Fibroblast of the conjunctiva (primary cell): ENCODE measurements at places on chromosomes 4 and X.

DNA sequence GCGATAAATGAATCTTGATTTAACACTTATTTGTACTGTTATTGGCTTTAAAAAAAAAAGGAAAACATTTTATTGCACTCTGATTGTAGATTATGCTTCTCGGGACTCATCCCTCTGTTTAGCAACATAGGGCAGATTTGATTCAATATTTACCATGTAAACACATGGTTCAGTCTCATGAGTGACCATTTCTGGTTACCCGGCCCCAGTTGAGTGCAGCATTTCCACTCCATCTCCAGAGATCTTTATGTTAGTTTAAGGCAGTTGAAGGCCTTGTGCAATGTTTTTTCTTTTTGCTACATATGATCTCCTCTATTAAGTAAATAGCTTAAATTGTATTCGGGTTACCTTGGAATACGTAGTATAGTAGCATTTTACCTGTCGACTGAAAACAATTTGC is 143.3 kb upstream of the RPS6KA3 start:
- no peak for DNase-seq

DNA sequence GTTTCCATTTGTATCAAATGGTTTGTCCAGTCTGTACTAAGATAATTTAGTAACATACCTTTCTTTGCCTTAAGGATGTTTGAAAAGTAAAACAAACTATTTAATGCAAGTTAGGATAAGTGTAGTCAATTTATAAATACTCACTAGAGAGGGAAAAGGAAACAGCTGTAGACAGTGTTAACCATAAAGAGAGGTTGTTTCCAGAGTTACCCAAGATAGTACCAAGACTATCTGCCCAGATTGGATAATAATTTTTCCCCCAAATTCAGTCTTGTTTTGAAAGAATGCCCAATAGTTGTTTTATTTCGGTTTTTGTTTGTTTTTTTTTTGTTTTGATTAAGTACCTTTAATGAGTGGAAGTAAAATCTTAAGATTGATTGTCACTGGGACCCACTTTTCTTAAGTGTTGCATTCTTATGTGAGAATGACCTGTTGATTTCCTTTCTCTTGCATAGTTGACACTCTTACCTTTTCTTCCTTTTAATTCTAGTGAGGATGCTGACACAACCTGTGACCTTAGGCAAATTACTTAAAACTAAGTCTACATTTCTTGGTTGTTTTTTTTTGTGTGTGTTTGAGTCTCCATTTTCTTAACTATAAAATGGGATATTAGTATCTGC is 12.8 kb downstream of the AFF1 start:
- no peak for DNase-seq

GRCh38 chrX:11728556-11728955 is 29.5 kb upstream of the MSL3 start:
- no peak for DNase-seq

DNA sequence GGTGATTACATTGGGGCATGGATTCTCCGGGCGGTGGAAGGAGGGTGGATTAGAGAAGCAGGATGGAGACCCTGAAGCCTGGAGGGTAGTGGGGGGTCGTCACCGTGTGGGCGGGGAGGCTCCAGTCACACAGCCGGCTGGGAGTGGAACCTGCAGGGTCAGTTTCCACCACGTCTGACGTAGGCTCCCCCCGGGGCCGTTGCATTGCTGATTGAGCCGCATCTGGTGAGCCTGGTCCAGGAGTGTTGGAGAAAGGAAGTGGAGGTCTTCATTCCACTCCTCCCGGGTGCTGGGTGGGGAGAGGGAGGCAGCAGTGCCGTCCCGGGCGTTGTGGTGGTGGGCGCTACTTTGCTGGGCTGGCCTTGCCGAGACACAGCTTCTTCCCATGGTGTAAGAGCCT is 28.1 kb downstream of the TBC1D14 start:
- no peak for DNase-seq

GRCh38 chrX:111283446-111283845 is 13.2 kb upstream of the CAPN6 start:
- DNase-seq = no peak

DNA sequence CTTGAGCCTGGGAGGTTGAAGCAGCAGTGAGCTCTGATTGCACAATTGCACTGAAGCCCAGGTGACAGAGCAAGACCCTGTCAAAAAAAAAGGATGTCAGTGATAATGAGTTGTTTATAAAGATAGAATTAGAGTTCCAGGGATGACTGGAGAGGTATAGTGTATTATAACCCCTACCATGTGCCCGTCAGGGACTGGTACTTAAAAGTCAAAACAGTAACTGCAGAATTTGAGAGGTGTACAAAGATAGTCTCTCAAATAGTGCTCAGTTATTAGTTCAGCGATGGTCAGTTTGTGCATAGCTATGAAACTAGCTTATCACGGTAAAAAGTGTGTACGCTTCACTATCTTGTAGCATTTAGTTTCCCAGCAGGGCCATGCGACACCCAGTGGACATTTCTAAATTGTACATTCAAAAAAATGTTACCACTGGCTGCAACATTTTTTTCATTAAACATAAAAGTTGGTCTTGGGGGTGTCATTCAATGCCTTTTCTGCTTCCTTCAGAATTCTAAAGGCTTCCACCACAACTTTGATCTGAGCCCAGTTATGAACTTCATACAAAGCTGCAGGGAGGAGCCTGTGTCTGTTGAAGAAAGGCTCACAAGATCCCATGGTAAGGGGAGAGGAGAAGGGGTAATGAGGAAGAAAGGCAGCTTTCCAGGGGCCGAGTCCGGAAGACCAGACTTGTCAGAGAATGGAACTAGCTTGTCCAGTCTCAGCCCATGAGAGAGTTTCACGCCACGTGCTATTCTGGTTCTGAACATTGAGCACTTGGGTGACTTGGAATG is 9.2 kb upstream of the GYG2 start:
- DNase-seq = peak; percentile 1

- DNase-seq = peak; percentile 5
These were observed 23.3 kb upstream of the GPR50 start for GRCh38 chrX:151153086-151153485.

GRCh38 chr4:52377563-52377962 is 281.5 kb downstream of the USP46 start:
- DNase-seq = no peak

- no peak for DNase-seq
These were observed 242.7 kb downstream of the BCOR start for GRCh38 chrX:39854772-39855747.

GRCh38 chrX:71378732-71379131 is 12.6 kb downstream of the TAF1 start:
- DNase-seq = no peak

GRCh38 chrX:68939868-68940267 is 111.0 kb downstream of the EFNB1 start:
- DNase-seq = no peak

GRCh38 chrX:66717926-66718325 is 79.0 kb upstream of the EDA2R start:
- DNase-seq = no peak

- DNase-seq = no peak
These were observed 135.8 kb upstream of the FRG1 start for GRCh38 chr4:189804894-189805293.

- DNase-seq = no peak
These were observed at the start of gene GDI1 for GRCh38 chrX:154436983-154437752. TSS of gene GDI1 (plus strand) at chrX:154437154. CDS start at chrX:154437255, 101 bp downstream.

GRCh38 chrX:38669428-38669827 is 108.1 kb downstream of the TSPAN7 start:
- no peak for DNase-seq

GRCh38 chrX:24002167-24002566 is 24.8 kb downstream of the KLHL15 start:
- no peak for DNase-seq

- peak; percentile 92 for DNase-seq
These were observed 71.2 kb downstream of the SUPT20HL2 start for GRCh38 chrX:24242649-24243175.

DNA sequence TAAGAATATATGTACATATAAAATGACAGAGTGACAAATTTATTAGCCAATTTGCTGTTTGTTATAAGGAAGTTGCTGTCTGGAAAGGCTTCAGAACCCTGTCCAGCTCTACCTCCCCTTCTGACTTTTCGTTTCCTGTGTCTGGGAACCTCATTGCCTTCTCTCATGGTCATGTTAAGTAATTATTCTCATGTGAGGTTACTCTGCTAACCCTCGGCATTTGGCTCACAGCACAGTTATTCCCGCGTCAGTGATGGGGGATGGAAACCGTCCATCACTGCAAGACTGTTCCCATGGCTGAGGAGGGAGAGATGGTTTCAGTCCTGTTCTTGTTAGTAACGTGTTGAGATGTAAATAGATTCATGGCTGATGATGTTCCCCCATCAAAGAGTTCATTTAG is 11.9 kb downstream of the EDNRA start:
- DNase-seq = no peak

DNA sequence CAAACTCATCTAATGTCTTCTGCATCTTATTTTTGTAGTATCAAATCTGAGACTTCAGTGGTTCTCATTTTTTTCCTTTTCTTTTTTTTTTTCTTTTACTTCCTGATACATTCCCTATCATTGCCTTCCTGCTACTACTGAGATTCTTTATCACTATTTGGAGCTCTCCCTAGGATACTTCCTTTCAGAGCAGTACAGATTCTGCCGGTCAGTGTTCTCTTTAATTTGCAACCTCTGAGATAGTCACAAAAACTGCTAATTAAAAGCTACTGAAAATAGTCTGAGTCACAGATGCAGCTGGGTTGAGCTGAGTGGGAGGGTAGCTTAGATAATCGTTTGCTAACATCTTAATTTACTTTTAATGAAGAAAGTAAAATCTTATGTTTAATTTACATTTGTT is 1279.7 kb downstream of the ARAP2 start:
- DNase-seq = no peak

DNA sequence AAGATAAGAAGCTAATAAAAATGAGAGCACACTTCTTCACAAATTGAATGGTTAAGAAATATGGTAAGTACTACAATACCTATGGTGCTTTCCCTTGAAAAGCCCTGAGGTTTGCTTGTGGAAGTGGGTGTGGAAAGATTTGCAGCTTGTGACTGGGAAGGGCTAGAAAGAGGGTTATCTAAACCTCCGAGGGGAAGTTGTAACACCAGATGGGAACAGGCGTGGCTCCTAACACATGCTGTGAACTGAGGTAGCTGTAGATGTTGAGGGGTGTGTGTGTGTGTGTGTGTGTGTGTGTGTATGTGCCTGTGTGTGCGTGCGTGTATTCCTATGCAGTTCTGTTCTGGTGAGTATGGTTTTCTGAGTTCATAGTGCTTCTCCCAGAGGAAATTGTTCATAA is 21.5 kb downstream of the FRMPD4 start:
- DNase-seq = no peak

DNA sequence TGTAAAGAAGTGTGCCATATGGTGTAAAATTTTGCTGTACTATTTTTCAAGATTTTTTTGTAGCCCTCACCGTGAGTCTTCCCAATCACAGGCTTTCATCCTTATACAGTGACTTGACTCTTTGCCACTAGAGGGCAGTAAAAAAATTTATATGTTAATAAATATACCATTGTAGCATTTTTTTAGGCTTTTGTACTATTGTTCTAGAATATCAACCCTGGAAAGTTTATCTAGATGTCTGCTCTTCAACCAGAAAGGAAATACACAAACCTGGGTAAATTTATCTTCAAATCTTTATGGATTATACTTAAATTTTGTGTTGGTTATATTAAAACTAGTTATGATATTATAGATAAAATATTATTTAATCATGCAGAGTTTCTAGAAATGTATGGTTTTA is 235.3 kb downstream of the TENM3 start:
- DNase-seq = peak; percentile 13

DNA sequence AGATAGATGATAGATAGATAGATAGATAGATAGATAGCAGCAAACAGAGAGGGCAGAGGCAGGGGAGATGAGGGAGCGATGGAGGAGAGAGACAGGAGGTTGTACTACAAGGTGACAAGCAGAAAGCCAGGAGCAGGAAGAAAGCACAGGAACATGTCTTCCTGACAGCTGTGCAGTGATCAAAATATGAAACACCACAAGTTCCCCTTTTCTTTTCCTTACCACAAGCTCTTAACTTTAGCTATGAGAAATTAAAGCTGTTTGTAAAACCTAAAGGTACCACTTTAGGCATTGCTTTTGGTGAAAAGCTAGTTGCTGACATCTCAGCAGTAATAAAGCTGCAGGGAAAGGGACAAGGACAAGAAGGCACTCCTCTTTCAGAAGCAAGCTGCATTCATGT is 9.1 kb upstream of the MAGED4B start:
- DNase-seq = no peak

GRCh38 chrX:48489892-48490291 is 13.9 kb downstream of the FTSJ1 start:
- DNase-seq = no peak

GRCh38 chr4:183773790-183774189 is 114.7 kb downstream of the TRAPPC11 start:
- DNase-seq = no peak

DNA sequence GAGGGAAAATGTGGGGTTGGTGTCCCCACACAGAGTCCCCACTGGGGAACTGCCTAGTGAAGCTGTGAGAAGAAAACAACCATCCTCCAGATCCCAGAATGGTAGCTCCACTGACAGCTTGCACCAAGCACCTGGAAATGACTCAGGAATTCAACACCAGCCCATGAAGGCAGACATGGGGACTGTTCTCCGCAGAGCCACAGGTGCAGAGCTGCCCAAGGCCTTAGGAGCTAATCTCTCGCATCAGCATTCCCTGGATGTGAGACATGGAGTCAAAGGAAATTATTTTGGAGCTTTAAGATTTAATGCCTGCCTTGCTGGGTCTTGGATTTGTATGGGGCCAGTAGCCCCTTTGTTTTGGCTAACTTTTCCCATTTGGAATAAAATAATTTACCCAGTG is 367.9 kb downstream of the FAM133A start:
- DNase-seq = no peak

- no peak for DNase-seq
These were observed 98.2 kb upstream of the HHIP start for GRCh38 chr4:144547678-144548298.

DNA sequence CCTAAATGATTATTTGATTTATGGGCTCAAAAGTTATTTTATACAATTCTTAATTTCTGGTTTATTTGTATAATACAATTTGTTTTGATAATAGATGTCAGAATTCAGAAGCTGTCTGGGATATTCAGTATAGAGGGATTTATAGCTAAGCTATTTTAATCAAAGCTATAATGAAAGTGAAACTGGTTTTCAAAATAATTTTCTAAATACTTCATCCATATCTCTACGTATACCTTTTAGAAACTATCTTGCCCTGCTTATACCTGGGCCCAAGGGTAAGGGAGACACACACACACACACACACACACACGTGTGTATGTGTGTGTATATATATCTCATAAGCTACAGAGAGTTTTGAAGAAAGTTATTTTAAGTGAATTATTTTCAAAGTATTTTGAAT is 2.9 kb downstream of the TMEM131L start:
- no peak for DNase-seq

DNA sequence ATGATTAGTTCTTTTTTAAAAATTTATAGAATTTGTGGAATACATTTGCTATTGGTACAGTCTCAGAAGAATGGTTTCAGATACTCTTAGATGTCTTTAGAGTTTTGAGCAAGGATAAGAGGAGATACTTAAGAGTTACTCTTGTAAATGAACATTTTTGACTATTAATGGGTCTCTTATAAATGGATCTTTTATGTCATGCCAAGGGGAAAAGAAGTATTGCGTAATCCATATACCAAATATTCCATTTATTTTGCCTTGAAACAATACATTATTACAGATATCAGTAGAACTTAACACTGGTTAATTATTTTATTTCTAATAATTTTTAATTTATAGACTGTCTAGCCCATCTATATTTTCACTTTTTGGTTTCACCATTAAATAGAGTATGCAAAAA is 17.2 kb upstream of the DCAF4L1 start:
- DNase-seq = no peak

- no peak for DNase-seq
These were observed 58.3 kb downstream of the PCGF3 start for GRCh38 chr4:763922-764321.

- DNase-seq = no peak
These were observed 542 bp downstream of the RNF150 start for GRCh38 chr4:141132709-141133145.
